Activated naive CD4-positive, alpha-beta T cell (primary cell): ENCODE measurements at places on chromosomes 11 and 22.
A peak's percentile ranks its signal among the peaks of the same experiment; 100 is the strongest.

DNA sequence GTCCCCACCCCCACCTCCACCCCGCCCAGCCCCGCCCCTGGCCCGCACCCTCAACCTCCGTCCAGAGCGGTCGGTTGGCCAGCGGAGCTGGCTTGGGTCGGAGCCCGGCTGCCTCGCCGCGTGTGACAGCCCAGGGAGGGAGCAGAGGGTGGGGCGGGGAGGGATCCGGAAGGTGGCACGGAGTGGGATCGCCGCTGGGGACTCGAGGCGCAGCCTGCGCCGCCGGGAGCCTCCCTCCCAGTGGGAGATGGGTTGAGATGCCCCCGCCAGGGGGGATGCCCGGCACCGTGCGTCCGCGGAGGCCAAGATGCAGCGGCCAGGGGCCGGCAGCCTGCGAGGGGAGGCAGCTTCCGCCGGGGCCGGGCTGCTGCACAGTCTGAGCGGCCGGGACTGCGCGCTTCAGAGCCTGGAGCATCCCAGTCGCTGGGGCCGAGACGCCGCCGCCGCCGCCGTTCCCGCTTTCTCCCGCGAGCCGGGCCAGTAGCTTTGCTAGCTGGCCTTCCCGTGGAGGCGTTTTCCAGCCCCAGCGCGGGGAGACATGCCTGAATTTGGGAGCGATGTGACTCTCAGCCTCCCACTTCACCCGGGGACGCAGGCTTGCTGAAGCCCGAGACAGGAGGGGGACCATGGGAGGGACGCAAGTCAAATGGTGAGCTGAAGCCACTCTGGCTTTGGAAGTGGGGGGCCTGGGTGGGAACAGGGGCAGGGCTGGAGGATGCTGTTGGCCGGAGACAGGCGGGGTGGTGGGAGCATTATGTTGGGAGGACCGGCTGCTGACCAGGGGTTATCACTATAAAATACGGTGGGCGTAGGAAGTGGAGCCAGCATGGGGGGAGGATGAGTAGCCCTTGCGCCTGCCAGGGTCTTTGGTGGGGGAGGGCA is 40.2 kb downstream of the DIXDC1 start:
- DNase-seq, result no peak

DNA sequence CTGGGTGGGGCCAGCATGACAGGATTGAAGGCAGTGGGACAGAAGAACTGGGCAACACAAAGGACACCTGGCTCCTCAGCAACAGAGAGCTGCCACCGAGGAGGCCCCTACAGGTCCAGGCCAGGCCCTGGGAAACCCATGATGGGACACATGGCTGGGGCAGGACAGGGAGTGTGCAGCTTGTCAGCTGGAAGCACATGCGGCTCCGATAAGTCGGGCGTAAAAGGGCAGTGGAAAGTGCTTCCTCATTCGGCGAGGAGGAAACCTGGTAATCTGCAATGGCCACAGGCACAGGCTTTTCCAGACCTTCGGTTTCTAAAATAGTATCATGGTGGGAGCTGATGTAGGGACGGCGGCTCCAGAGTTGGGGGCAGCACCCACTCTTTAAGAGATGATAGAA is 16.5 kb downstream of the GNAZ start:
- DNase-seq, result no peak

GRCh38 chr22:36385491-36386350 is 2.0 kb downstream of the MYH9 start:
- DNase-seq, result no peak

GRCh38 chr22:22942511-22943329 is 55.1 kb downstream of the IGLL5 start:
- peak; percentile 61 for DNase-seq

DNA sequence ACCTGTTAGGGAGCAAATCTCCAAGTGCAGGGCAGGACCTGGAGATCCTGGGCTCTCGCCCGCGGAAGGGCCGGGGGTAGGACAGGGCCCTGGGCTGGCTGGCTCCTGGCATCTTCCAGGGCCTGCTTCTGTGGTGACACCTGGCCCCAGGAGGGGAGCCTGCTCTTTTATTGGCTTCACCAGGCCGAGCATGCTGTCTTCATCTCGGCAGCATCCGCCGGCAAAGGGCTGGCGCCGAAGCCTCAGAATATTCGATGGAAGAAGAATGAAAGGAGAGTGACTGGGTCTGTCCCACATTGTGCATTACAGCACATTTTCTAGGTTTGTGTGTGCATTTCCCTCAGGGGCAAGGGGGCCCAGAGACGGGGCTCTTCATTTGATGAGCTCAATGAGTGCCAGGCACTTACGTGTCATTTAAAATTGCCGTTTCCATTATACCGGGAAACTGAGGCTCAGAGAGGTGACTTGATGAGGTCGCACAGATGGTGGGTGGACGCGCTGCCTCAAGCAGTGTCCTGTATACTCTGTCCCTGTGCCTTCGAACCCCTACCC is 70.0 kb downstream of the RBX1 start:
- DNase-seq, result no peak

- DNase-seq, result no peak
Measured at GRCh38 chr11:116540645-116541304, 232.0 kb downstream of the BUD13 start.
